Activated CD4-positive, alpha-beta T cell treated with anti-CD3 and anti-CD28 coated beads for 1 hour (primary cell): ENCODE measurements at places on chromosomes 1 and 21.

- DNase-seq = no peak
These were observed 46.6 kb downstream of the RGS7 start for GRCh38 chr1:241310451-241310850.

- DNase-seq = no peak
These were observed 1148.1 kb upstream of the NCAM2 start for GRCh38 chr21:19850157-19850556.

DNA sequence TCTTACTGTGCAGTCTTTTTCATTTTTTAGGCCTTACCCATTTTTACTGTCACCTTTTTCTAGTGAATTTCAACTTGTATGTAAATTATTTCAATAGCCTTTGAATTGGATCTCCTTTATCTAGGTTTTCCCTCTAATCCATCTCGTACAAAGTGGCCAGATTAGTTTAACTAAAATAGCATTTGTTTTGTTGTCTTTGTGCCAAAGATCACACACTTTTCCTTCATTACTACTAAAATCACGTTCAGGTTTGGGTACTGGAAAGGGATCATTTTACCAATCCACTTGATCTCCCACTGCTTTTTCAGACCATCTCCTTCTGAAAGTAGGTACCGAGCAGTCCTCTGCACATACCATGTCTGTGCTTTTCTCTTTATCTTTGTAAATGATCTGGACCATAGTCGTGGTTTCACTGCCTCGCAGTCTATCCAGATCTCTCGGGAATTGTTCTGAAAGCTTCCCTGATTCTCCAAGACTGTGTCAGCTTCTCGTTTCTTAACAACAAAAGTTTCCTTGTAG is 20.1 kb downstream of the KDM1A start:
- no peak for DNase-seq

- no peak for DNase-seq
These were observed 25.6 kb downstream of the CDK18 start for GRCh38 chr1:205530116-205530515.

DNA sequence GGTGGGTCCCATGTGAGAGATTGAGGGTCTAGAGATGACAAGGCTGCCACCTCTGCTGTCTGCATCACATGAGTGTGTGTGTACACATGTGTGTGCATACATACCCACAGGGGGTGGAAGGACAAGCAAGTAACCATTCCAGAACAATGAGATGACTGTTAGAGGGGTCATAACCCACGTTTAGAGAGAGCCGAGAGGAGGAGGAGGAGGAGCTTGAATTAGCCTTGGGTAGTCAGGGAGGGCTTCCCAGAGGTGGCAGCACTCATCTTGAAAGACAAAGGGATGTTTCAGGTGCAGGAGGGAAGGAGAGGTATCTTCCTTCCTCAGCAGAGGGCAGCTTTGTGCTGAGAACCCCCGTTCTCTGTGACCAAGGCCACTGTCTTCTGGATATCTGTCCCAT is 21.3 kb downstream of the TNFRSF1B start:
- DNase-seq = no peak

GRCh38 chr1:23103001-23103889 is 65.4 kb downstream of the LUZP1 start:
- DNase-seq = no peak

DNA sequence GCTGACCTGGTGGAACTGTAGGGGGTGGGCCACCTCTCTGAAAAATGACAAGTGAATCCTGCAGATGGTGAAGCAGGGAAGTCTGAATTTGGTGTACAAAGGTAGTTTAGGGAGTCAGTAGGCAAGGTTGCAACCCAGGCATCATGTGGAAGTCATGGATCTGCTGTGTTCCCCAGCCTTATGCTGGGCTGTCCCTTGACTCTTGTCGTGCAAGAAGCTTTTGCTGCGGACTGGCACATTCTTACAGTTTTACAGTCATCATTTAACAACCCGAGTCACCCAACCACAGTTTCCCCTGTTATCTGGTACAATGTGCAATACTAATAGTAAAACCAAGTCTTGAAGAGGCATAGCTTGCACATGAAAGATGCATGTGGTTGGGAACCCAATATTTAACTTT is 13.2 kb downstream of the RHOU start:
- DNase-seq = no peak

DNA sequence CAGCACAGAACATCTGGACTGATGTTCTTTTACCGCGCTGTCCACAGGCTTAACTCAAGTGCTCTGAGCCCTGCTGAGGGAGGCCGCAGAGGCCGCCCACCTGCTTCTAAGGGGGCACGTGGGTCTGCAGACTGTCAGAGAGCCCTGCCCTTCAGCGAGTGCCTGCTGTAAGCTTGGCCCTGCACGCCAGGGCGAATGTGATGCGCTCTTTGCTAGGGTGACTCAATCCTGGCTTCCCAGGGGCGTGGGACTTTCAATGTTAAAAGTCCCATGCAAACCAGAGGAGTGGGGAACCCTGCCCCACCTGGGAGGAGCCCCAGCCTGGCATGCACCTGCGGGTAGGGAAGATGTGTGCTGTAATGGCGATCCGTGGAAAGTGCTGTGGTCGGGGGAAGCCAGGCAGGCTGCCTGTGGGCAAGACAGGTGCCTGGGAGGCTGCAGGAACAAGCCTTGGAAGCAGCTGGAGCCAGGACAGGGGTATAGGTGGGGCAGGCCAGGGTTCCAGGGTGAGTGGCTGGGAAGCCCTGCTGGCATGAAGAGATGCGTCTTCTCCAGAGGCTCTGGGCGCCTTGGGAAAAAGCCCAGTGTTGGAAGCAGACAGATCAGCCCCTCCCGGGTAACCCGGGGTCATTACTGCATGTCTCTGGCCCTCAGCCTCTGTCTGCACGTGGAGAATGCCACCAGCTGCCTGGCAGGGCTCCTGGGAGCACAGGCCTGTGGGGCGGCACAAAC is 594 bp upstream of the PANK4 start:
- peak; percentile 21 for DNase-seq

GRCh38 chr1:94887603-94888171 is 39.2 kb downstream of the CNN3 start:
- no peak for DNase-seq

- no peak for DNase-seq
These were observed 124.4 kb upstream of the PLPPR4 start for GRCh38 chr1:99139876-99140275.

GRCh38 chr1:66137235-66137634 is 344.5 kb downstream of the PDE4B start:
- DNase-seq = no peak

DNA sequence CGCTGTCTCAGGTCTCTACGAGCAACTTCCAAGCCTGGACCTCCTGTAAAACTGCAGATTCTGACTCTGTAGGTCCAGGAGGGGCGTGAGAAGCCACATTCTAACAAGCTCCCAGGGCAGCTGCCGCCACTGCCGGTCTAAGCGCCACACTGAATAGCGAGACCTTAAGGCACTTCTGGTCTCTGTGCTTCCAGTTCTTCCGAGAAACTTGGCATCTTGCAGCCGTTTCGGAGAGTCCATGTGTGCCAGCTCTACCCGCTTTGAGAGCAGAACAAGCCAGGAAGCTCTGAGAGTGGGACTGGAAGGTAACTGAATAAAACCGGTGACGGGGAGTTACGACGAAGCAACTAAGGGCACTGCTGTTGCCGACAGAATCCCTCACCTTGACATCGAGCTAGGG is 12.5 kb downstream of the AGT start:
- DNase-seq = no peak

DNA sequence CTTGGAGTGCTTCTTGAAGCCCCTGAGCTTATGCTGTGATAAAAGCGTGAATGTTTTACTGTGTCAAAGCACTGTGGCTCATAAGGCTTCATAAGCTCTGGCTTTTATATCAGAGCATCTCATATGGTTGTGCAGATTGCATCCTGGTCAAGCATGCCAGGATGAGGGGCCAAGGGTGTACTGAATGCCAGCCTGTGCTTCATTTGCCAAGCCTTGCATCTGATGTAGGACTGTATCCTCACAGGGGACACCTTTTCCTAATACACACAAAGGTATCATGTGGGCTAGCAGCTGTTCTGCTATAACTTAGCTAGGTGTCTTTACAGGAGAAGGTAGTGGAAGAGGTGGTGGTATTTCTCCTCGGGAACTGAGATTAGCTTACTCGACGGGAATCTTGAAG is 134.7 kb downstream of the ST6GALNAC3 start:
- DNase-seq = no peak

- DNase-seq = no peak
These were observed 9.1 kb upstream of the GALNT2 start for GRCh38 chr1:230057681-230058565.

DNA sequence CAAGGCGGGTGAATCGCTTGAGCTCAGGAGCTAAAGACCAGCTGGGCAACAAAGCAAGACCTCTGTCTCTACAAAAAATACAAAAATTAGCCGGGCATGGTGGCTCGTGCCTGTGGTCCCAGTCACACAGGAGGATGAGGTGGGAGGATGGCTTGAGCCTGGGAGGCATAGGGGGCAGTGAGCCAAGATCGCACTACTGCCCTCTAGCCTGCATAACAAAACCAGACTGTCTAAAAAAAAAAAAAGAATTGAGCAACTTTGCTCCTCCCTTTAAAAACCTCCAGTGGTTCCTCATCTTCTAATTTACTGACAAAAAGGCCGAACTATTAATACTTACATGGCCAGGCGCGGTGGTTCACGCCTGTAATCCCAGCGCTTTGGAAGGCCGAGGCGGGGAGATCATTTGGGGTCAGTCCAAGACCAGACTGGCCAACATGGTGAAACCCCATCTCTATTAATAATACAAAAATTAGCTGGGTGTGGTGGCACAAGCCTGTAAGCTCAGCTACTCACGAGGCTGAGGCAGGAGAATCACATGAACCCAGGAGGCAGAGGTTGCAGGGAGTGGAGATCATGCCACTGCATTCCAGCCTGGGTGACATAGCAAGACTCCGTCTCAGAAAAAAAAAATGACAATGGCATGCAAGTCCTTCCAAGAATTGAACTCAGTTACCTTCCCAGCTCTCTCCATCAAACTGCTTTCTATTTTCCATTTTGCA is 4.4 kb downstream of the ACBD3 start:
- DNase-seq = no peak

GRCh38 chr1:26239936-26240335 is 5.9 kb downstream of the CEP85 start:
- DNase-seq = no peak

- peak; percentile 45 for DNase-seq
These were observed 86.9 kb downstream of the STUM start for GRCh38 chr1:226635456-226635941.

GRCh38 chr1:243411472-243411871 is 155.6 kb downstream of the SDCCAG8 start:
- no peak for DNase-seq

- DNase-seq = no peak
These were observed 45.5 kb upstream of the RBM15 start for GRCh38 chr1:110293601-110294104.

GRCh38 chr1:84960371-84960770 is 36.5 kb downstream of the MCOLN2 start:
- no peak for DNase-seq
